ENCODE measurements at places on chromosomes 16 and 17. TPM values are rescaled to one million over a fixed set of nuclear protein-coding genes. Genes with fewer than 3 reads are reported as not detected.

The DLX3 gene
- total RNA-seq = not detected

The NFAT5 gene
- total RNA-seq = 56.6 TPM

The GNG13 gene
- total RNA-seq = not detected

The NPIPA2 gene
- 0.24 TPM for total RNA-seq

The TAC4 gene
- not detected for total RNA-seq

The E2F4 gene
- total RNA-seq = 74.0 TPM

The HBA1 gene
- total RNA-seq = not detected

The PPP1R27 gene
- total RNA-seq = not detected

The CLDN9 gene
- total RNA-seq = not detected

The DNAI2 gene
- total RNA-seq = not detected

Measured in hair follicle dermal papilla cell (primary cell).